ENCODE measurements at places on chromosomes 2 and 18.

DNA sequence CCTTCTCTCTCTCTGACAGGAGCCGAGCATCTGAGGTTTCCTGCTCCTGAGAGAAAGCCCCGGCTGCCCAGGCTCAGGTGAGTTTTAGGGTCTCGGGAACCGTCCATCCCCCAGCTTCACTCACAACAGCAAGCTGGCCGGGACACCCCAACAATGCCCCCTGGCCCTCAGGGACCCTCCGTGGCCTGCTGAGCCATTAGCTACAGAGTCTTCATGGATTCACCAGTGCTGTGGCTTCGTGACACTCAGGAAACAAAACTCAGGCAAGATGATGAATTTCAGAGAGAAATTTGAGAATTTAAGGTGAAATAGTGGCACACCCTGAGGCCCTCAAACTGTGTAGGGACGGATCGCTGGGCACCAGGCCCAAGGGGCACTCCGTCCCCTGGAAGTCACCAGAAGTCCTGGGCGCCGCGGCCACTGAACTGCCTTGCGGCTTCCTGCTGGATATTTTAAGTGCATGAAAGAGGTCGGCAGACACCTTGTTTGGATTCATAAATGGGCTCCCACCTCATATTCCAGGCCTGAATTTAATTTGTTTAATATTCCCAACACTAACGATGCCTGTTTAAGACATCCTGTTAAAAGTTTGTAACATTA, 368.3 kb upstream of the SALL3 start:
- no peak for DNase-seq

DNA sequence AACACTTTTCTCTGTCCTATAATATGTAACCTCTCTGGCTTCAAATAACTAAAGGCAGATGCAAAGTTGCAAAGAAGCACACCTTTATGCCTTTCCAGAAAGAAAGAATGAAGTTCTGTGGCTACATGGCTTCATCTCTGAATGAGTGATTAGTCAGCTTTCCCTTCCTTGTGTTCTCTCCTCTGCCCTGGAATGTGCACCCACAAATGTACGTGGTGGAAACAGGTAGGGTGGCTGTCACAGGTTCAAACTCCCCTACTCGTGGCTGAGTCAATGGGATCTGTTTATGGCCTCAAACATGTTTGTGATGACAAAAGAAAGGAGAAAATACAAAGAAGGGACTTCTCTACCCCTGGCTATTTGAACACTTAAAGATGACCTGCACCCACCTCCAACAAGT, 55.5 kb upstream of the ACVR2A start:
- no peak for DNase-seq

- DNase-seq: no peak
Observed at GRCh38 chr2:162824304-162824703, 14.3 kb downstream of the KCNH7 start.

DNA sequence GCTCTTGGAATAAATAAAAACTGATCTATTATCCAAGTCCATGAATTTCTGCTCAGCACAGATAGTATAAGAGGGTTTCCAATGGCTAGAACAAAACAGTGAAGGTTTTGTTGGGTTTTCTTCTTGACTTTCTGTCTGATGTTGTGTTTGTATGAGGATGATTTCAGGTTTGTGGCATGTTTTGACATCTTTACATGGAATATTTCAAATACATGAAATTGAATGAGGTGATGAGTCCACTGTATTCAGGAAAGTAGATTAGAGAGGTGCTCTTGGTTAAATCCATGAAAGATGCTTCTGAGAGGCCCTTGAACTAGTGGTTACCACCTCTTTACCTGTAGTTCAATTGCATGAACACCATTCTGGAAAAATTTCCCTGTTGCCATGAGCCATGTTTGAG, 84.3 kb downstream of the RAPGEF4 start:
- no peak for DNase-seq

DNA sequence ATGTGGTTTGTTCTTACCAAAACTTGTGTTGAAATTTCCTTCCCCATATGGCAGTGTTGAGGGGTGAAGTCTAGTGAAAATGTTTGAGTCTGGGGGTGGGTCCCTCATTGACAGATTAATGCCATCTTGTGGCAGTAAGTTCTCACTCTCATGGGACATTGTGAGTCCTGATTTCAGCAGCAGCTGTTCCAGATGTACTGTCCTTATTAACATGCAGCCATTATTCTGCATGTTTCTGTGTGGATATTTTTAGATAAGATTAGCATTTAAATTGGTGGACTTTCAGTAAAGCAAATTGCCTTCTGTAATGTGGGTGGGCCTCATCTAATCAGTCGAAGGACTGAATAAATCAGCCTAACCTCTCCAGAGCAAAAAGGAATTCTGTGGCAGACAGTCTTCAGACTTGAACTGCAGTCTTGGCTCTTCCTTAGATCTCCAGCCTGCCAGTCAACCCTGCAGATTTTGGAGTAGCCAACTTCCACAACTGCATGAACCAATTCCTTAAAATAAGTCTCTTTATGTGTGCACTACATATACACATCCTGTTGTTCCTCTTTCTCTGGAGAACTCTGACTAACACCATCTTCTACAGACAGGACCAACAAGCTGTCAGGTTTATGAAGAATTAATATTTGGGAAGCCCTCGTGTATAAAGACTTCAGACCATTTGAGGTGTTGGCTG, 138.7 kb upstream of the ZNF516 start:
- DNase-seq: no peak

DNA sequence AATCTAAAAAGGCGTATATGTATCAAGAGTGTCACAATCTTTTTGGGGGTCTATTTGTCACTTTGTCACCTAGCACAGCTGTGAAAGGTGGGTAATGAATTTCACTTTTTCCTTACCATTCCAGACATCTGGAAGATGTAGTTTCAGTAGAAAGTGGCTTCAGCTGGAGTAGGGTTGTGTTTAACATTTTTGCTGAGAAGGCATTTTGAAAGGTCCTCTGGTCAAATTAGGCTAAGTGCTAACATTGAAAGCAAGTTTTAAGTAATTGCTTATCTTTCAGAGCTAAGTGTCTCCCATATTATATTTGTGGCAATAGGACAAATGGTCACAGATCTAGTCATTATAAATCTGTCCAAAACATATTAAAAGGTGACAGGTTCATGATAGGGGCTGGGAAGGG, 542.1 kb upstream of the SPHKAP start:
- no peak for DNase-seq

GRCh38 chr2:241569831-241570281, 11.3 kb downstream of the BOK start:
- no peak for DNase-seq

DNA sequence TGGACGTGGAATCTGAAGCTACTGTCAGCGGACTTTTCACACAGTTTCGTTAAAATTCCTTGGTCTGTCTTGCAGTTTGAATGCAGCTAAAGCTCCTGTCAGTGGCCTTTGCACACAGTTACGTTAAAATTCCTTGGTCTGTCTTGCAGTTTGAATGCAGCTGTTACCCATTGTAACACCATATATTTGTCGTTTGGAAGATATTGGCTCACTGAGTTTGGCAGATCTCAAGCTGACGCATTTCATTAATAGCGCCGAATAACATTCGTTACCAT, 1.0 kb downstream of the LIMS1 start:
- no peak for DNase-seq

- no peak for DNase-seq
Observed at GRCh38 chr2:137123226-137123625, 357.9 kb downstream of the THSD7B start.

DNA sequence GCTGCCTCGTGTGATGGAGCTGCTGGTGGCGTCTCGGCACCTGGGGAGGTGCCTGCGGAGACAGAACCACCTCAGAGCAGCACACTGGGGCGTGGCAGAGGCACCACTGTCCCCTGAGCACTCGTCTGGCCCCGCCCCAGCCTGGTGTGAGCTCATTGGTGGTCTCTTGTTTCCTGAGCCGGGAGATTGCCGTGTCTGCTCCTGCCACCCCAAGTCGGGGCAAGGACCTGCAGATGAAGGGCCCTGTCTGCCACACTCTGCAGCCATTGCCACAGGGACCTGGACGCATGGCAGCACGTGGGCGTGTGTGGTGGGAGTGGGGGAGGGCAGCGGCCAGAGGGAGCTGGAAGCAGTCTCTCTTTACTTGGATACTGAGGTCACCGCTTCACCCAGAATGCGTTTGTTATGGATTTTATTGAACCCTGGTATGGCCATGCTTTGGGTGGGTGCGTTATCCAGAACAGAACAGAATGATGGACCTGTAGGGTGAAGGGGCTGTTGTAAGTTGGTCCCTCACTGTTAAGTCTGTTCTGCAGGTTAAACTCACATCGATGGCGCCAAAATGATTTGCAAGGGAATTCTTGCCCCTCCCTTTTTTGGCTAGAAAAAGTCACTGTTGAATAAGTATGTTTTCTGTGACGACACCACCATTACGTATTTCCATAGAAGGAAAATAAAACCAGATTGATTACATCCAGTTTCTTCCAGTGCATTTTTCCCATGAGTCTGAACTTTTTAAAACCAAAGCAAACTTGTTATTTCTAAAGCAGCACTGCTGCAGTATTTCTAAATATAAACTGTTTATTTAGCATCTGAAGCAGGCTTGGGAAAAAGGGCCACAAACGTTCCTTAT, 92.0 kb downstream of the USP40 start:
- no peak for DNase-seq

- no peak for DNase-seq
Observed at GRCh38 chr2:233387667-233388528, 33.6 kb downstream of the DGKD start.

Data from activated CD4-positive, CD25-positive, alpha-beta regulatory T cell (primary cell).